ENCODE measurements at places on chromosomes 13 and 19. TPM values are rescaled to one million over a fixed set of nuclear protein-coding genes. Genes with fewer than 3 reads are reported as not detected.
A peak's percentile ranks its signal among the peaks of the same experiment; 100 is the strongest.

LRRC25 gene
- 1.7 TPM for total RNA-seq

KCNN4 gene
- total RNA-seq = 0.31 TPM

C19orf33 gene
- total RNA-seq = not detected

PGLYRP1 gene
- total RNA-seq = 0.95 TPM

GPR183 gene
- total RNA-seq = 0.76 TPM

UBE2L5 gene
- 0.30 TPM for total RNA-seq

GRCh38 chr19:23521471-23521870 is 126.2 kb upstream of the ZNF91 start:
- ATAC-seq = no peak

GRCh38 chr13:39835253-39835652 is 179.8 kb downstream of the COG6 start:
- ATAC-seq = no peak

GRCh38 chr19:14091081-14091812 is 696 bp upstream of the SAMD1 start:
- ATAC-seq = peak; percentile 70

GRCh38 chr13:44176173-44176572 is 197.5 kb upstream of the SERP2 start:
- ATAC-seq = no peak

GRCh38 chr13:75618308-75618707 is 17.8 kb upstream of the LMO7 start:
- no peak for ATAC-seq

Data from motor neuron (in vitro differentiated cells).